ENCODE measurements at places on chromosomes 5 and 9. TPM values are rescaled to one million over a fixed set of nuclear protein-coding genes. Genes with fewer than 3 reads are reported as not detected.

DNA sequence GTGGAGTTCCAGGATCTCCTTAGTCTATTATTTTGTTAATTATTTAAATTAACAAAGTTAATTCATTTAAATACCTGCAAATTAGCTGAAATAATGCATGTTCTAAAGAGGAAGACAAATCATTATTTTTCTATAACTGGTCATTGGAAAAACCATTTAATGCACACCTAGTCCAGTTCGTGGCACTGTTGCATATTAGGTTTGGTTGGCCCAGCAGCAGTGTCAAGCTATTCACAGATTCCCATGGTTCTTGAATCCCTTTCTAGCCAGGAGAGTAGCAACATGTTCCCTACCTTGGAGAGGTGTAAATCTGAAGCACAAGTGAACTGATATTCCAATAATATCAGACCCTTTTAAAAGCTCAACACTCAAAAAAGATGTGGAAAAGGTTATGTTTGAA, 155.2 kb downstream of the TMEM161B start:
- no peak for DNase-seq

GRCh38 chr5:176172246-176172645, 66.0 kb upstream of the SIMC1 start:
- DNase-seq, result no peak

- no peak for DNase-seq
Observed at GRCh38 chr9:20997503-20998076, 33.9 kb downstream of the HACD4 start.

- DNase-seq, result no peak
Observed at GRCh38 chr9:88106492-88106891, 31.8 kb downstream of the SPATA31C2 start.

GRCh38 chr5:172610643-172611042, 30.4 kb upstream of the NEURL1B start:
- DNase-seq, result no peak

- no peak for DNase-seq
Observed at GRCh38 chr9:34759432-34760134, 49.6 kb upstream of the CCL21 start.

- no peak for DNase-seq
Observed at GRCh38 chr9:76191493-76191892, 202.7 kb downstream of the RFK start.

DNA sequence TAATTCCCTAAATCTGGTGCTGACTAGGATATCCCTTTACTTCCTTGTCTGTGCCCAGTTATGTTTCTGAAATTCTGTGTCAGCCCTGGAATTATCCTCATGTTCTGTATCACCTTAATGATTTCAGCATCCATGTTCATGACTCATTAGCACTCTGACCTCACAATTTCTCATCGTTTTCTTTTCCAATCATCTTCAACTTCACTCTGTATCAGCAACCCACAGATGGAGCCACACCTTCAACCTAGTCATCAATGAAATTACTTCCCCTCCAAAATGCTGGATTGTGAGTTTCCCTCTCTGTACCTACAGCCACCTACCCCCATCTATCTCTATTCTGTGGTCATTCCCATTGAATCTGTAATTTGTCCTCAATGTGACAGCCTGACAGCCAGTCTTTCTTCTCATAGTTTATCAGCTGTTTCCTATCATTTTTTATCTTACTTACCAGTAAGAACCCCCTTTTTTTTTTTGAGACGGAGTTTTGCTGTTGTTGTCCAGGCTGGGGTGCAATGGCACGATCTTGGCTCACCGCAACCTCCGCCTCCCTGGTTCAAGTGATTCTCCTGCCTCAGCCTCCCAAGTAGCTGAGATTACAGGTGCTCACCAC, 3.1 kb upstream of the IL6ST start:
- DNase-seq, result peak; percentile 78

AQP3 gene
- total RNA-seq, result 16.4 TPM

ECM2 gene
- total RNA-seq, result 0.38 TPM

CDKN2B gene
- total RNA-seq, result 8.8 TPM

KIF4B gene
- total RNA-seq, result 0.06 TPM
